Activated CD4-positive, alpha-beta T cell treated with anti-CD3 and anti-CD28 coated beads, Interleukin-2, amount 50 U/mL, for 4 hours (primary cell): ENCODE measurements at places on chromosomes 2 and 18.

- no peak for DNase-seq
Measured at GRCh38 chr18:38494065-38494464, 928.5 kb upstream of the CELF4 start.

DNA sequence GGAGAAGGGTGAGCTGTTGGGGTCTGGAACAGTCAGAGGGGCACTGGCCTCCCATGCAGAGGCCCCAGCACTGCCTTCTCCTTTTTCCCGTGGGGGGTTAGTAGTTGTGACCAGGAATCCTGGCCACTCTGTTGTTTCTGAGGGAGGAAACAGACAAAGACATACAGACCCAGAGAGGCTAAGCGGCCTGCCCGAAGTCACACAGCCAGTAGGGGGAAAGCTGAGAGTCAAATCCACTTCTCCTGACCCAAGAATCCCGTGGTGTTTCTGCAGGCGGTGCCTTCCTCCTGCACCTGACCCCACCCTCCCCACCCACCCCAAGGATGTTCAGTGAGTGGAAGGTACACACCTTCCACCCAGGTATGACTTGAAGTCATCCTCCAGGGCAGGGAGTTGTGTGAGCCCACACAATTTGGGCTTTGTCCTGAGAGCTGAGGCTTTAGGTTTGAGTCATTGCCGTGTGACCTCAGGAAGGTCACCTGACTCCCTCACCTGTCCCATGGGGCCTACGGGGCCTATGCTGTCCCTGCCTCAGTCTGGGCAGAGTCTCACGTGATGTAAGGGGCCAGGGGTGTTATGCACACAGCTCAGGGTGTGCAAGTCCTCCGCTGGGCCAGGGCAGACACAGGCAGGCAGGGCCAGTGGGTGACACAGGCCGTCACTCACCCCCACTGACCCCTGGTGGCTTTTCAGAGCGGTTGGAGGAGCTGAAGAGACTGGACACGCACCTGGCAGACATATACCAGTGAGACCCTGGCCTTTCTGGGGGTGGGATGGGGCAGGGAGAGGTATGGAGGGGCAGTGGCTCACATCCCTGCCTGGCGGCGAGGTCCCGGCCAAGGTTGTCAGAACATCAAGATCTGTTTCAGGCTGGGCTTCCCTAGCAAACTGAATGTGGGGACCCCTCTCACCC is 5.0 kb downstream of the NT5DC4 start:
- no peak for DNase-seq

- no peak for DNase-seq
Measured at GRCh38 chr2:23286031-23286757, 98.8 kb upstream of the KLHL29 start.

DNA sequence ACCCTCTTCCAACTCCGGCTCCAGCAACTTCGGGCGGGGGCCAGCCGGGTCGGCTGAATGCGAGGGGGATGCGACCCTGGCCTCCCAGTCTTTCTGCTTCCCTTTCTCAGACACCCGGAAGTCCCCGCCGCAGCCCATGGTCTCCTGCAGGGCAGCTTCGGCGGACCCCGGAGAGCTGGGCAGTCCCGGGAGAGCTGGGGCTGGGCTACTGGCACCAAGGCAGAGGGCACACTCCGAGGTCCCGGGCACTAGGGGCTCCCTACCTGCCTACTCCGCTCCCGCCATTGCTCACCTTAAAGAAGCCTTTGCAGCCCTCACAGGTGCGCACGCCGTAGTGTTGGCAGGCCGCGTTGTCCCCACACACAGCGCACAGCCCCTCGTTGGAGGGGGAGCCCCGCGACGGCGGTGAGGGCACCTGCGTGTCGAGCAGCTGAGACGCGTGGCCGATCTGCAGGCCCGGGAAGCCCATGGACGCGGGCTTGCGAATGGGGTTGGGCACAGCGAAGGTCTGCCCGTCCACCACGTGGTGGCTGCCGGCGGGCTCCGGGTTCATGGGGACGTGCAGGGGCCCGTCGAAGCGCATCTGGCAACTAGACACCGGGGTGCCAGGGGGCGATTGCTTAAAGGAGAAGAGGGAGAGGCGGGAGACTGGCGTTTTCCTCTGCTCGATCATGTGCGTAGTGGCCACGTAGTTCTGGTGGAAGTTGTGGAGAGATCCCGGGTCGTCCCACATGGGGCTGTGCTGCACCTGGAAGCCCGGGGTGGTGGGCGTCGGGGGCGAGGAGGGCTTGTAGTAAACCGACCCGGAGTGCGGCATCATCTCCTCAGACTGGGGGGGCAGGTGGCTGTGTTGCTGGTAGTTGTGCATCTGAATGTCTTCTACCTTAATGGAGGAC is 3.2 kb downstream of the NR4A2 start:
- no peak for DNase-seq

GRCh38 chr18:25630682-25631081 is 278.7 kb upstream of the ZNF521 start:
- no peak for DNase-seq

DNA sequence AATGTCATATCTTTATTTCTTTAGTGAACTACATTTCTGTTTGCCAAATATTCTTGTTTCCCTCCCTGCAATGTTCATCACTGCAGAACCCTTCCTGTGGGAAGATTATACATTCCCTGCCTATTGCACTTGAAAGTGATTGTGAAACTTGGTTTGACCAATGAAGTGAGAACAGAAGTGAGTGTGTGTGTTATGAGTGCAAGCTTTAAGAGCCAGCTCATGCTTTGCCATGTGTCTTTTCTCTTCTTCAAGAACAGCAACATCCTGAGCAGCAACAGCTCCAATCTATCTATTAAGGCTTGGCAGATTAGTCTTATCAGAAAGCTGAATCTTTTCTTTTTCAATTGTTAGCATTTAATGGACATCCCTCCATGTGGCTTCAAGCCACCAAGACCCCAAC is 42.0 kb upstream of the UBE2E3 start:
- DNase-seq, result no peak

GRCh38 chr2:204264621-204265140 is 280.6 kb upstream of the PARD3B start:
- DNase-seq, result no peak

GRCh38 chr2:127664065-127664894 is 11.1 kb downstream of the LIMS2 start:
- no peak for DNase-seq

GRCh38 chr2:96801786-96802595 is 14.1 kb upstream of the CNNM3 start:
- DNase-seq, result peak; percentile 25

DNA sequence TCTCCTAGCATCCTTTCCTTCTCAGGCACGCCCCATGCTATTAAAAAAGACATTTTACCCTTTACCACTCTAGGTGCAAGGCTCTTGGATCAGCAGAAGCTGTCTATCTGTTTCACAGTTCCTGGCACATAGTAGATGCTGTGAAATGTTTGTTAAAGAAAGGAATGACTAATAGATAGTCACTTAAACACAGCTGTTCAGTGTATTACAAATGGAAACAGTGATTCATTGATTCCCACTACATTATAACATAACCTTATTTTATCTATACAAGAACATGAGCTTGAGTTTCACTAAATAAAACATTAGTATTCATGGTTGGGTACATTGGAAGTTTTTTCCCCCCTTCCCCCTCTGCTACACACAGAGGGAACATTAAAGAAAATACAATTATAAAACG is 142.1 kb downstream of the ASXL3 start:
- no peak for DNase-seq

DNA sequence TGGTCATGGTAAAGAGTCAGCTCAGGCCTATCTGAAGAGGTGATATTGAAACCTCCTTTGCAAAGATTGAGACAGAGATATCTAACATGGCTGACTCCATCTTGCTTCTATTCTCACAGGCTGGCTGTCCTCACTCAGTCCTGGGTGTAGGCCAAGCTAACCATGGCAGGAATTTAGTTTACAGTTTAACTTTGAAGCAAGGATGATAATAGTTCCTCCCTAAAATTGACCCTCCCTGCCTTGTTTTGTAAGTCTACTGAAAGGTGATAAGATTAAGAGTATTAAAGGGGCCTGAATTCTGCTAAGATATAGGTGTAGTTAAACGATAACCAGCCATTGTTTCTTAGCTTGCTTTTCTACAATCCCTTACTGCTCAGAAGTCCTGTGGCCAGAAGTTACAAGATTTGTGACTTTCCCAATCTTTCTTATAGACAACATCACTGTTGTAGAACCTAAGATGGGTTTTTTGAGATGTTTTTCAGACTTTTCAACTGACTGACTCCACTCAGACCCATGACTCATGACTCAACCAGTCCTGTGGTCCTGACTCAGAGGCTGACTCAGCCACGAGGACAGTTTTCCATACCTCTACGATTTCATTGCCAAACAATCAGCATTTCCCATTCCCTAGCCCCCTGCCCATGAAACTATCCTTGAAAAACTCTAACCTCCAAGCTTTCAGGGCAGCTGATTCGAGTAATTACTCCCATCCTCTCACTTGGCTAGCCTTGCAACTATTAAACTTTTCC is 195.7 kb upstream of the SESTD1 start:
- no peak for DNase-seq

GRCh38 chr18:73283788-73284187 is 416.0 kb upstream of the NETO1 start:
- no peak for DNase-seq

DNA sequence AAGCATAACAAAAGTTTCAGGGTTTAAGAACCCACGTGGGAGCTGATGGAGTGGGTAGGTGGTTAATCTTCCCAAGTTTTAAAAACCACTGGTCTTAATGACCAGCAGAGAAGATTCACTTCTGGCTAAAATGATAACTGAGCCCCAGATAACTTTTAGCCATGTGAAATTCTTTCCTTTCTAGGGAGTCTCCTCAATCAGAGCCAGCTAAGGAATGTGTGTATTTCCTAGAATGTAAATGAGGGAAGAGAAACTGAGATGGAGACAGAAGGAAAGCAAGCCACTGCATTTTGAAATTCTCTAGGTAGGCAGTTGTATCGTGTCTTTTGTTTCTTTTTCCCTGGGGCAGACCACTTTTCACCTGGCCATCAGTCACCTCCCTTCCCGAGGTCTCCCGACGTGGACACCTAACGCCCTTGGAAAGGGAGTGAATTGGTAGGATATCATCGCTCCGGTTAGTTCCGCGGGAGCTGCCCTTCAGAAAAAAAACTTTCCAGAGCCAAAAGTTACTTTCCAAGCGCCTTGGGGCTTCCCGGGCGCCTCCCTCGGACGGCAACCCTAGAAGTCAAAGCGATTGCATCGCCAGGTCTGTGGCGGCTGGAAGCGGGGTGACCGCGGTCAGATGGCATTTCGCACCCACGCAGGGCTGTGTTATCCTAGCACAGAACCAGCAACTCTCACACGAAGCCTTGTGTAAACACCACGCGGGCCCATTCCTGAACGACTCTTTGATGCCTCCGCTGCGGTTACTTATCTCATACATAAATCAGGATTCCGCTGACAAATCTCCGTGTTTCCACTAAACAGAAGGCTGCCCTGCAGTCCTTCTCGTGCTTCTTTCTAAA is 1.3 kb downstream of the COLEC12 start:
- DNase-seq, result no peak
